ENCODE measurements at places on chromosomes 2 and 18. TPM values are rescaled to one million over a fixed set of nuclear protein-coding genes. Genes with fewer than 3 reads are reported as not detected.

GRCh38 chr2:25566694-25567093 is 106.7 kb downstream of the DTNB start:
- DNase-seq, result peak; percentile 44

DNA sequence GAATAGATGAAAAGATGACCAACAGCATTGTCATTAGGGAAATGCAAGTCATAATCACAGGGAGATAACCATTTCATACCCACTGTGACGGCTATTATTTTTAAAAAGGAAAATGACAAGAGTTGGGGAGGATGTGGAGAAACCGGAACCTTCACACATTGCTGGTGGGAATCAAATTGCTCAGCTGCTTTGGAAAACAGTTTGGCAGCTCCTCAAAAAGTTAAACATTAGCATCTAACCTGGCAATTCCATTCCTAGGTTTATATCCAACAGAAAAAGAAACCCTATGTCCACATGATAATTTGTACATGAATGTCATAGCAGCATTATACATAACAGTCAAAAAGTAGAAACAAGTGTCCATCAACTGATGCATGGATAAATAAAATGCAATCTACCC is 58.2 kb downstream of the KCNG3 start:
- no peak for DNase-seq

- no peak for DNase-seq
These were observed 25.4 kb upstream of the SOX11 start for GRCh38 chr2:5666798-5667197.

DNA sequence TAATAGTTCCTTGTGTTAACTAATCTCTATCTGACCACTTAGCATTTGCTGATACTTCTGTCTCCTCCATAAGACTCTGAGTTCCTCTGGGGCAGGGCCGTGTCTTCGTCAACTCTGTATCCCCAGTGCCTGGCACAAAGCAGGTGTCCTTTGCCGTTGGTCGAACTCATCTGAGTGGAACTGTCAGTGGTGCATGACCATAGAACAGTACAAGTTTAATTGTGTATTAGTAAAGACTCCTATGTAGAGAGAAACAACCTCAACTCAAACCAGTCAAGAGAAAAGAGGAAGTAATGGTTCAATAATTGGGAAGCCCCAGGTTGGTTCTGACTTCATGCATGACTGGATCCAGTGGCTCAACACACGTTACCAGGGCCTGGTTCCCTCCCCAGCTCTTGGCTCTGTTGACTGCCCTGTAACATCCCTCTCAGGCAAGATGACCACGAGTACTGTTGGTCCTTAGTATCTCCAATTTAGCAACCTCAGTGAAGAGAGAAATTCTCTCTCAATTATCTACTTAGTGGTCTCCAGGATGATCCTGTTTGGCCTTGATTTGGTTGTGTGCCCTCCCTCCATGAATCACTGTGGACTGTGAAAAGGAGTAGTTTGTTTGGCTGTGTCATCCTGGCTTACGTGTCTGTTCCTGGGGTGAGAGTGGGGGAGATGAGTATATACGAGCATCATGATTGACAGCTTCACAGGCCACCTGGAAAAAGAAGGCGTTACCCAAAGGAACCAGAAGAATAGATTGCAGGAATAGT is 58.5 kb upstream of the MSH6 start:
- DNase-seq, result peak; percentile 94

- no peak for DNase-seq
These were observed 23.6 kb downstream of the SLC66A2 start for GRCh38 chr18:79927607-79928562.

Gene SIX2
- total RNA-seq, result not detected

Gene COPS9
- 48.7 TPM for total RNA-seq

Gene SLC19A3
- not detected for total RNA-seq

Gene MAB21L4
- not detected for total RNA-seq

Gene MEIS1
- total RNA-seq, result not detected
